Liver (tissue), 10 donors: ENCODE measurements at places on chromosomes 1 and 21.

DNA sequence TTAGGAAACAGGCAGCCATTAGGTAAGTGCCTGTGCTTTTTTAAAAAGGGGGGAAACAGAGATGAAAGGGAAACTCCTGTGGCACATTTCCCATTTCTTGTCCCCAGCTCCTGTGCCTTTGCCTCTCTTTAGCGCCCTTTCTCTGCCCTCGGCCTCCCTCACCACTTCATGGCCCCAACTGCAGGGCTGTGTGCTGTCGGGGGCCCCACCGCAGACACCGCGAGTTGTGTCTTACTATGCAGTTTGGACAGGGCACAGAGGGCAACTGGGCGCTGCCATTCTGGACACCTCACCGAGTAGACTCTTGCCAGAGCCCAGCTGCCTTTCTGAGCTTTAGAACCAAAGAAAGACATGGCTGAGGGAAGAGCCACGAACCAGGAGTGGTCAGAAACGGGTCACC is 93.7 kb upstream of the LPGAT1 start:
- DNase-seq: no peak

DNA sequence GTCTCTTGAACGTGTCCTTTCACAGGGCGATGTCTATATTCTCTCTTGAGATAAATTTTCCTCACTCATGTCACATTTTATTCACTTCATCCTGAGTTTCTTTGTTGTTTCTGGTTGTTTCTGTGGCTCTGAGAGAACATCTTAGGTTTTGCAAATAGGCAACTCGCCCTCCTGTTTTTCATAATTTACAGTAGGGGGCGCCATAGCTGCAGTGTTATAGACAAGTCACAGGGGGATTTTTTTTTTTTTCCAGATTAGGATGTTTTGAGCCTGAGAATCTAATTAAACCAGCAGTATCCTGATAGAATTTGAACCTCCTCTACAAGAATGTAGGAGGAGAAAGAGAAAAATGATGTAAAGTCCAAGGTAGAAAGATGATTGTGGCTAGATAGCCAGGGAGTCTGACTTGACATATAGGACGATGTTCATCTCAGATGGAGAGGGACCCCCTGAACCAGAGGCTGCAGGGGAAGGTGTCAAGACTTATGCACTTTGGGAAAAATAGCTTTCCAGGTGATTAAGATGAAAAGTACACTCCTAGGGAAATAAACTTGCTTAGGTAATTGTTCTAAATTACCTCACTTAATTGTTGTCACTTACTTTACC is 76.3 kb downstream of the ZP4 start:
- DNase-seq: no peak

DNA sequence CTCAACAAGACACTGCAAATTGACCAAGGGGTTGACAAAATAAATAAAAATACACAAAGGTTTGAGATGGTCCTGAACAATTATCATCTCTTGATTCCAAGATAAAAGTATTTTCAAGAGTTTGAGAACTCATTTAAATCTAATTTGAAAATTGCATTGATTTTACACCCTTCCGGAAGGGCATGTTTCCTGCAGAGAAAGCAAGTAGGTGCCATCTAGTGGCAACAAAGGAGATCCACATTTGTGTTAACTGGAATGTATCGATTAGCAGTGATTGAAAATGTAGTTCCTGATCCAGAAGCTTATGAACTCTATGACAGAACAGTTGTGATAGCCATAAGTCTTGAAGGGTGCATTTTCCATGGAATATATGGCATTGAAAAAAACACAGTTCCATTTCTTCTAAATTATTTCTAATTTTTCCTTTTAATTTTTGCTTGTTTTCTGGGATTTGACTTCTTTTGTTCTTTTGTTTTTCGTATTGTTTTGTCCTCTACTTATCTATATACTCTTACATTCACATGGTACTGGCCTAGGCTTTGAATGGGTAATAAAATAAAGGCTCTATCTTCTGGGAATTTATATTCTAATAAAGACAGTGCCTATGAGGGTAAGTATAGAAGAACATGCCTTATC is 143.7 kb downstream of the DNM3 start:
- no peak for DNase-seq

- DNase-seq: no peak
These were observed 1.1 kb downstream of the LRRC8C start for GRCh38 chr1:89633800-89634625.

GRCh38 chr1:39269791-39270342 is 65.4 kb downstream of the MACF1 start:
- DNase-seq: no peak

- peak; percentile 88 for DNase-seq
These were observed 3.5 kb upstream of the PEAR1 start for GRCh38 chr1:156889802-156890580.

- no peak for DNase-seq
These were observed 21.2 kb downstream of the SESN2 start for GRCh38 chr1:28280501-28280900.

DNA sequence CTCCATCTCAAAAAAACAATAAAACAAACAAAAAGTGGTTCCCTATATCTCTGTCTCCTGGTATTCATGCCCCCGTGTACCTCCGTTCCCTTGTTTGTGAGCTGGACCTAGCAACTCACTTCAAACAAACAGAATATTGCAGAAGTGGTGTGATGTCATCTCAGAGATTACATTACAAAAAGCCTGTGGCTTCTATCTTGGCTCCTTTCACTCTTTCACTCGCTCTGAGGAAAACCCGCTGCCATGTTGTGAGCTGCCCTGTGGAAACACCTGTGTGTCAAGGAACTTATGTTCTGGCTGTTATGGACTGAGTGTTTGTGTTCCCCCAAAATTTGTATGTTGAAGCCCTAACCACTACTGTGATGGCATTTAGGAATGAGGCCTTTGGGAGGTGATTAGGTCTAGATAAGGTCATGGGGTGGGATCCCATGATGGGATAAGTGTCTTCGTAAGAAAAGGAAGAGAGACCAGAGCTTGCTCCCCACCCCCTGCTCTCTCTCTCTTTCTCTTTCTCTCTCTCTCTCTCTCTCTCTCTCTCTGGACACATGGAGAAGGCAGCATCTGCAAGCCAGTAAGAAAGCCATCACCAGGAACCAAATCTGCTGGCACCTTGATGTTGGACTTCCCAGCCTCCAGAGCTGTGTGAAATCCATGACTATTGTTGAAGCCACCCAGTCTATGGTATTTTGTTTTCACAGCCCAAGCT is 7.4 kb upstream of the HYI start:
- no peak for DNase-seq

DNA sequence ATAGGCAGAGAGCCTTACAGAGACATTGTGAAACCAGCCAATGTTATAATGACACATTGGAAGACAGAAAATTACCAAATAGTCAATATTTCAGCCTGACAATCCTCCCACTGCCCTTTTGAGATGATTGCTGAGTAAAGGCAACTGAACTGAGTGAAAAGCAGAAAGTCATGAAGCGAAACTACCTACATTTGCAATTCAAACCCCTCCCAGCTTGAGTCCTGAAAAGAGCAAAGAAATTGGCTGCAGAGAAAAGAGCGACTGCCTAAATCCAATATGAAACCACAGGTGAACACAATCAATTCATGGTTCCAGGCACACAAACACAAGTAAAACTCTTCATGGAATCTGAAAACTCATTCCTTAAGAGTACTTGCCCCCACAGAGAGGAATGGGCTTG is 143.4 kb upstream of the CHRM3 start:
- DNase-seq: no peak

DNA sequence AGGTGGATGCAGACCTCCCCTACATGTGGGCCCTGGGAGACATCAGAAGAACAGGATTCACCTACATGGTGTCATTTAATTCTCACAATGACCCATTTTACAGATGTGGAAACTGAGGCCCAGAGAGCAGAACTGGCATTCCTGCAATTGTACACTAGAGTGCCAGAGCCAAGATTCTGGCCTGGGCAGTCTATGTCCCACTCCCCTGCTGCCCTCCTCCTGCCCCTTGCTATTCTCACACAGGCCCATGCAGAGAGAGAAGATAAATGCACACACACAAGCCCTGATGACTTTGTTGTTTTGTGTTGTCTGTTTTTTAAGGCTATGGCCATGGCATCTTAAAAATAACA is 64.2 kb downstream of the EPHB2 start:
- DNase-seq: no peak

DNA sequence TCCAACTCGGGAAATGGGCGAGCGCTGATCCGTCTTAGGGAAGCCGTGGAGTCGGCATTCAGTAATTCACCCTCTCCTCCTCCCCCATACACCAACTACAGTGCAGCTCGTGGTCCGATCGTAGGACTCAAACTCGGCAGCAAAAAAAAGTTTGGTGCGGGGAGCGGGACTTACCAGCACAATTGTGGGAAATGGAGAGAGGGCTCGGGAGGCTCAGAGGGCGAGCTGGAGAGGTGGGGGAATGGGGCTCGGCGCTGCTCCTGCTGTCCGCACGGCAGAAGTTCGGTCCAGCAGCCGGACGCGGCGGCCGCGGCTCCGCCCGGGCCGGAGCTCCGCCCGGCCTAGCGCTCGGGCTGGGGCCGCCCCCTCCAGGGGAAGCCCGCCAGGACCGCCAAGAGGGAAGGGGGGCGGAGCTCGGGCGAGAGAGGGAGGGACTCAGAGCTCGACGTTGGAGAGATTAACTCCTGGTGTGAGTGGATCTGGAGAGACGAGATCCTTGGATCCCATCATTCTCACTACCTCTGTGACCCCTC is 676 bp upstream of the PIAS3 start:
- peak; percentile 83 for DNase-seq

DNA sequence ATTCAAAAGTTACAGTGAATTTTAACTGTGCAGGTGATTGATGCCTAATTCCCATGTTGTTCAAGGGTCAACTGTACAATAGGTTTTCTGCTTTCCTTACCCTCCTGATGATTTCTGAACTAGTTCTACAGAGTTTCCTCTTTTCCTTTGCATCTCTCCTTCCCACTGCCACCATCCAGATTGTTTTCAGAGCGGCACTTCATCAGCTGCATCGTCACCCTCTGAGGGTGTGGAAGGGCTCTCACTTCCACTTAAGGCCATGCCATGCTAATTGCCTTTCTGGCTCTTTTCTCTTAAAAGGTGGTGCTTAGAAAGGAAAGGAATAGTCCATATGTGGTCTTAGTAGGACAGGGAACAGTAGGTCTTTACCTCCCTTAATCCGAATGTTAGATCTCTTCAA is 39.1 kb downstream of the DISC1 start:
- DNase-seq: no peak

DNA sequence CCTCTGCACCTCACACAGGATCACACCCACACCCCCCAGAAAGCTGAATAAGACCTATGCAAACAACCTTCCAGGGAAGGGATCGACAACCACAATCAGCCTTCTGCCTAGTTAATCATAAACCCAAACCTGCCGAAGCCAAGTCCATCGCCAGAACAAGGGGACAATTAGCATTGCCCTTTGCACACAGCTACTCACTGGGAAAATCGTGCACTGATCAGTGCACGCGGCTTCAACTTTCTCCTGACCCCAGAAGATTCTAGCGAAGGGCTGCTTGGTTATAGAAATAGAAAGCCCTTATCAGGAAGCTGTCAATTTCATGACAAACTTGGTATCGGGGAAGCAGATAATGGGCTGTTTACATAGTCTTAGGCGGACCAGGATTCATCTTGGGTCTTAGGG is 29.5 kb downstream of the RUNX1 start:
- DNase-seq: peak; percentile 38

DNA sequence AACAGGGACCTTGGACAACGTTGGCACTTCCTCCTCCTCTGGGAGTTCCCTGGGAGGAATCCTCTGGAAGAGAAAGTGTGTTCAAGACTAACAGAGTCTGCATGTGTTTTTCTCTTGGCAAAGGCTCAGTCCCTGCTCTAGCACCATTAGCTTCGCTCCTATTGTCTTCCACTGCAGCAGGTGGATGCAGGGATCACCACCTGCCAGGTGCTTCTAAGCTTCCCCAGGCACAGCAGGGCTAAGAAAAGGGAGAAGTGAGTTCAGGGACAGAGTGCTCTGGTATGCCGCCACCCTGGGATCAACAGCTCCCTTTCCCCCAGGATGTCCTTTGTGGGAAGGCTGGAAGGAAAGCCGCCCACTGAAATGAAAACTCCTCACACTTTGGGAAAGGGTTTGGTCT is 43.9 kb upstream of the IL20 start:
- DNase-seq: no peak

- DNase-seq: no peak
These were observed 436.4 kb downstream of the DISC1 start for GRCh38 chr1:232062967-232063366.

DNA sequence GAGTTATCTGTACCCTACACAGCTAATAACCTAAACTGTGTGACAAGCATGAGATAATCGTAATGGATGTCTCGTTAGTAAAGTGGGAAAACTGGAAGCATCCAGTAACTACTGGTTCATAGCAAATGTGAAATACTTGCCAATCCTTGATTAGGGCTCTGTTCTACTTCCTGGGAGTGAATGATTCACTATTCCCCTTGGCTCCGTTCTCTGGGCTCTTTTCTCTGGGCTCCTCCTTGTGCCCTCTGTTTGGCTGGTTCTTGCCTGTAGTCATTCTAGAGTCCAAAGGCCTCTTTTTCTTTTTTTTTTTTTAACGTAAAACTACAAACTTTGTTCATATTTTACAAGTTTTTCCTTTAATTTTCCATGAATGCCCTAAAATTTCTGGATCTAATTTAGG is 465.8 kb upstream of the PLXNA2 start:
- DNase-seq: no peak

DNA sequence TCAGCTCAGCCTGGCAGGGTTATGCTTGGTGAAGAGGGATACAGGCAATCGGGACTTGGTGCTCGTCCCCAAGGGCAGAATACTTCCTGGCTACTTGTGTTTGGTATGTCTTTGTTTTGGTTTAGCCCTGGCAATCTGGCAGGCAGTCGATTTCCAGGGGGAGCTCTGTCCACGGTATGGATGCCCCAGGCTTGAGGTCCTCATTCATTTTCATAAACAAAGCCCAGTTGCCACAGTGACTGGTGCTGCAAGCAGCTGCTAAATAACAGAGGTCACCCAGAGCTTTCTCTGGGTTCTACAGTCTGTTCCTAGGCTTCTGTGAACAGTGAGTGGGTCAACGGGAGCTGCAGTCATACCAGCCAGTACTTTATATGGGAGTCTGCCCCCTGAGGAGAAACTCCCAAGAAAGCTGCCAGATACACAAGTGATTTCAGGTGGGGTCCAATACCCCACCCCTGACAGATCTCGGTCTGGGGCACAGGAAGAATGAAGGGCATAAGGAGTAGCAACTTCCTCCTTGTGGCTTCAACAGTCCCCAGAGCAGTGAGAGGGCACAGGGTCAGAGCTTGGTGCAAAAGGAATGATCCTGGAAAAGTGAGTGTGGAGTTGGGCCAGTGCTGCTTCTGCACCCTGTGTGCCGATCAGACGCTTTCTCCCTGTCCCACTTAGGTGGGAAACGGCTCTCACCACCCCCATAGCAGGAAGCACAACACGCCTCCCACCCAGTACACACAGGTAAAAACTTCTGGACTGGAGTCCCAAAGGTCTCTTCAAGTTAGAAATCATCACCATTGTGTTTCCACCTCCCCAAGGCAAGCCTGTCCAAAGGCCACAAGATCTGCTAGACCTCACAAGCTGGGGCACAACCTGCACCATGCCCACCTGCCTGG is 55.5 kb downstream of the TGFBR3 start:
- no peak for DNase-seq

DNA sequence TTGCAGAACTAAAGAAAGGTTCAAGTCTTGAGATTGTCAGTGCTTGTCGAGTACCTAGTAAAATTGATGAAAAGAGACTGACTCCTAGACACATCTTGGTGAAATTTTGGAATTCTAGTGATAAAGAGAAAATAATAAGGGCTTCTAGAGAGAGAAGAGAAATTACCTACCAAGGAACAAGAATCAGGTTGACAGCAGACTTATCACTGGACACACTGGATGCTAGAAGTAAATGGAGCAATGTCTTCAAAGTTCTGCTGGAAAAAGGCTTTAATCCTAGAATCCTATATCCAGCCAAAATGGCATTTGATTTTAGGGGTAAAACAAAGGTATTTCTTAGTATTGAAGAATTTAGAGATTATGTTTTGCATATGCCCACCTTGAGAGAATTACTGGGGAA is 16.3 kb downstream of the L1TD1 start:
- DNase-seq: no peak
